Activated gamma-delta T cell treated with Interleukin-2 at 50 U/mL for 16 hours (primary cell): ENCODE measurements at places on chromosomes 1 and 21.

DNA sequence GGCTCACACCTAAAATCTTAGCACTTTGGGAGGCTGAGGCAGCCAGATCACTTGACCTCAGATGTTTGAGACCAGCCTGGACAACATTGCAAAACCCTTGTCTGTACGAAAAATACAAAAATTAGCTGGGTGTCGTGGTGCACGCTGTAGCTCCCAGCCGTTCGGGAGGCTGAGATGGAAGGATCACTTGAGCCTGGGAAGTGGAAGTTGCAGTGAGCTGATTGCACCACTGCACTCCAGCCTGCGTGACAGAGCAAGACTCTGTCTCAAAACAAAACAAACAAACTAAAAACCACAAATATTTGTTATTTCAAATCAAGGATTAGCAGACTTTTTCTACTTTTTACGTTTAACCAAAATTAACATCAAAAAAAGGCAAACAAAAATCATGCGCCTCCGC is 31.3 kb downstream of the INKA2 start:
- no peak for DNase-seq

DNA sequence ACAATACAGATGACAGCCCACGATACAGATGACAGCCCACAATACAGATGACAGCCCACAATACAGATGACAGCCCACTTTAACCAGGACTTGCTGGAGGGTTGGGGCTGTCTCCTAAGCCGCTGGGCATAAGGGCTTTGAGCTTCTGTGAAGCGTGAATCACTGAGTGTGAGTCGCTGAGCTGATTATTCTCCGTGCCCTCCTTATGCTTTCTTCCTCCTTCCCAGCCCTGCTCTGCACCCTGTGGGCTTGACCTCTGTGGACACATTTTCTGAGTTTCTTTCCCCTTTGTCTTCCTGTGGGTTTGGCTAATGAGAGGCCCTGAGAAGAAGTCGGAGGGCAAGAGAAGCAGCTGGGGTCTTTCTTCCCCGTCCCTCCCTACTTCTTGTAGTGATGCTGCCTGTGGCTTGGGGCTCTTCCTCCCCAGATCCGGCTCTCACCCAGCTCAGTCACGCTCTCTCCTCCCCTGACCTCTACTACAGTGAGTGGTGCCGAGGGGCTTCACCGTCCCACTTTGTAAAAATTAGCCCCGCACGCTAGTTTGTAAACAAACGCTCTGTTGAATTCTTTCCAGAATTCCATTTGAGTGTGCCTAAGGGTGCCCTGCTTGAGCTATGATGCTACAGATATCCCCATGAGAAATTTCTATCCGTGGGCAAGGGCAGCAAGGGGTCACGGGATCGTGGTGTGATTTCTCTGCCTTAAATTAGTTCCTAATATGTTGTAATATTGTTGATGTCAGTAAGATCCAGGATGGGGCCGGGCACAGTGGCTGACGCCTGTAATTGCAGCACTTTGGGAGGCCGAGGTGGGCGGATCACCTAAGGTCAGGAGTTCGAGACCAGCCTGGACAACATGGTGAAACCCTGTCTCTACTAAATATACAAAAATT is 46.4 kb upstream of the SOD1 start:
- DNase-seq: no peak

GRCh38 chr1:43171312-43171875 is 696 bp downstream of the EBNA1BP2 start:
- DNase-seq: no peak

GRCh38 chr21:34936883-34937563 is 112.1 kb downstream of the RUNX1 start:
- DNase-seq: no peak

- no peak for DNase-seq
These were observed 16.0 kb upstream of the TBX15 start for GRCh38 chr1:119004129-119004527.
